ENCODE measurements at places on chromosomes 3 and 15. TPM values are rescaled to one million over a fixed set of nuclear protein-coding genes. Genes with fewer than 3 reads are reported as not detected.

LRRC31 gene
- not detected for total RNA-seq

DNA sequence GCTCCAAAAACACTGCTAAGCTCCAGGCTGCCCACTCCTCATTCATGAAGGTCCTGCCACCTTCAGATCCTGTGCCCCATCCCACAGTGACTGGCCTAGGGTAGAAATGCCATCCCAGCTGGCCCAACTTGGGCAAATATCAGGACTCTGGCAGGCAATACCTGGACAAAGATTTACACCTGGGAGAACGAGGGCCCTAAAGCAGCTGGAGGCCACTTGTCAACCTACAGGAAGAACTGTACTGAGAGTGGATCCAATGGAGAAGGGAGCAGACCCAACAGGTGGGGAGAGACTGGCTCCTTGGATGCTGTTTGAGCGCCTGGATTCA lies 57.1 kb upstream of the GATA2 start:
- no peak overlapping the region for H3K27ac ChIP-seq
- no peaks in the 10 kb centered on the region for H3K4me1 ChIP-seq
- H3K27me3 ChIP-seq, result peaks cover 26% of the 10 kb centered on the region
- DNase-seq, result no peak
- no peak overlapping the region for H3K4me3 ChIP-seq

GRCh38 chr3:18778094-18778493 lies 353.0 kb upstream of the SATB1 start:
- no peak for DNase-seq
- H3K36me3 ChIP-seq, result no peaks in the 10 kb centered on the region
- H3K4me1 ChIP-seq, result peaks cover 47% of the 10 kb centered on the region
- H3K4me3 ChIP-seq, result peak overlapping the region; percentile 14

DNA sequence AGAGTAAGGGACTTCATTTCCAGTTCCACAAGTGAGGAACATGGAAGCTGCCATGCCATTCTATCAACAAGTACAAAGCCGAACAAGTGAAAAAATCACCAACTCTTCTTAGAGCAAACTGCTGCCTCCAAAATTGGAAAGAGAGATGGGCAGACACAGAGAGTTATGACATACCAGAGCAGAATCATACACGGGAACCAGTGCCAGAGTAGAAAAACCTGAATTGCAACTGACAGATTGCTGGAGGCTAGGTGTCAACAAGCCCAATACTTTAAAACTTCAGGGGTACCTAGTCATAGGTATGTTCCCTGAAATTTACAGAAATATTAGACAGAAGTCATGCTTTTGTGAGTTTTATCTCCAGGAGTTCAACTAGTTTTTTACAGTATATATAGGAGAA lies 62.0 kb downstream of the TTBK2 start:
- DNase-seq, result no peak
- H3K27ac ChIP-seq, result no peak overlapping the region
- H3K4me3 ChIP-seq, result no peak overlapping the region
- H3K27me3 ChIP-seq, result no peaks in the 10 kb centered on the region

SMCO1 gene
- not detected for total RNA-seq

GOLGA8R gene
- total RNA-seq, result 3.1 TPM

- no peak overlapping the region for H3K4me3 ChIP-seq
- H3K27ac ChIP-seq, result no peak overlapping the region
- DNase-seq, result no peak
- H3K4me1 ChIP-seq, result peaks cover 30% of the 10 kb centered on the region
Measured at GRCh38 chr3:63927422-63928280, 15.5 kb upstream of the SCAANT1 start.

DNA sequence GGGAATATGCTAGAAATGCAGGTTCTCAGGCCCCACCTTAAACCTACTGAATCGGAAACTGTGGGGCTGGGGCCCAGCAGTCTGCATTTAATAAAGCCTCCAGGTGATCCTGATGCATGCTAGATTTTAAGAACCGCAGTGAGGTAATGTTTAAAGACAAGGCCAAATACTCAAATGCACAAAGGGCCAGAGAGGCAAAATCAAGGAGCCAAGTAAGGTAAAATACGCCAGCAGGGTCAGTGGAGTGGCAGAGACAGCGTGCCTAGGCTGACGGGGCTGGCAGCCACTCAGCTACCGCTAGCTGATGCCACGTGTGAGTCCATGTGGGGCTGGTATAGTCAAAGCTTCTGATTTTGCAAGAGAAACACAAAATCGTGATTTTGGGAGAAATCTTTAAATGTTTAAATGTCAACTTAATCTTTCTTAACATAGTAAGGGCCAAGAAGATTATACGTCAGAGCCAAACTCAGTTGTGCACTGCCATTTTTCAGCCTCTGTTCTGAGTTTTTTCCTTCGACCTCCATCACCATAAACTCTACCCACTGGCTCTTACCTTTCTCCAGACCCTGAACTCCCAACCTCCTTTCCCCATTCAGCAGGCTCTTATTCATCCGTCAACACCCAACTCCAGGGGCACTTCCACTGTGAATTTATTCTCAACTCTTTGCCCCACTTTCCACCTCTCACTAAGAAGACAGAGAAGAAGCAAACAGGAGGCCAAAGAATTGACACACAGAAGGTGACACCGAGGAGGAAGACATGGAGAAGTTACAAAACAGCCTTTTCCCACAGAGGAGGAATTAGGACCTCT lies 136.6 kb upstream of the RAD18 start:
- H3K27me3 ChIP-seq, result no peaks in the 10 kb centered on the region
- H3K4me3 ChIP-seq, result no peak overlapping the region
- H3K27ac ChIP-seq, result no peak overlapping the region
- no peaks in the 10 kb centered on the region for H3K4me1 ChIP-seq

DNA sequence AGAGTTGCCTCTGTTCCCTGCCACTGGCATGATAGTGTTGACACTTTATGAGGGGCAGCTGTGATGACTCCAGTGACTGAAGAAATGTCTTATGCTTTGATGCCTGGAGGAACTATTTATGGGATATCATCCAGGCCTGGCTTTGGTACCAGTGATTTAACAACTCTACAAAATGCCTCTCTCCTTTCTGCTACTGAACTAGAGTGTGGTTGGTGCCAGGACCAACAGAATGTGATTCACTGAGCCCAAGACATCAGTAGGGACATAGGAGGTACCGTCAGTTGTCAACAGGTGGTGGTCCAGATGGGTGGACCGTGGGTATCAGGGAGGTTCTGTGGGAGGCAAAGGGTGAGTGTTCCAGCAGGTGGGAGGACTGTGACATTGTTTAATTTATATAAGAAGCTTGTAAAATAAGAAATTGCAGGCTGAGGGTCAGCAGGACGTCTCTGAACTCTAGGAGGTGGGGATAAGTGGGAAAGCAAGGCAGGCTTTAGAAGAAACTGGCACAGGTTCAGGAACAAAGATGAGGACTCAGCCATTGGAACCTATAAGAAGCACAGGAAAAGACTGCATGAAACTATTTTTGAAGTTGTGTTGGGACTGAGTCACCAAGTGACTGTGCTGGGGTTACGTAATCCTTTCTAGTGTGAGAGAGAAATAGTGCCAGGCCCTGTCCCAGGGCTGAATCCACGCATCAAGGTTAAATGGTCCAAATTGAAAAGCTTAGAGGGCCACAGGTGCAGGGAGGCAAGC lies 28.5 kb upstream of the SLC7A14 start:
- no peak overlapping the region for H3K4me3 ChIP-seq
- H3K36me3 ChIP-seq, result no peaks in the 10 kb centered on the region
- no peak for DNase-seq
- no peaks in the 10 kb centered on the region for H3K27me3 ChIP-seq
- no peaks in the 10 kb centered on the region for H3K4me1 ChIP-seq

GRCh38 chr3:195312714-195313113 lies 41.8 kb upstream of the XXYLT1 start:
- no peak for DNase-seq
- no peaks in the 10 kb centered on the region for H3K27me3 ChIP-seq
- H3K4me1 ChIP-seq, result peaks cover 6% of the 10 kb centered on the region
- no peak overlapping the region for H3K4me3 ChIP-seq
- H3K27ac ChIP-seq, result no peak overlapping the region

DNA sequence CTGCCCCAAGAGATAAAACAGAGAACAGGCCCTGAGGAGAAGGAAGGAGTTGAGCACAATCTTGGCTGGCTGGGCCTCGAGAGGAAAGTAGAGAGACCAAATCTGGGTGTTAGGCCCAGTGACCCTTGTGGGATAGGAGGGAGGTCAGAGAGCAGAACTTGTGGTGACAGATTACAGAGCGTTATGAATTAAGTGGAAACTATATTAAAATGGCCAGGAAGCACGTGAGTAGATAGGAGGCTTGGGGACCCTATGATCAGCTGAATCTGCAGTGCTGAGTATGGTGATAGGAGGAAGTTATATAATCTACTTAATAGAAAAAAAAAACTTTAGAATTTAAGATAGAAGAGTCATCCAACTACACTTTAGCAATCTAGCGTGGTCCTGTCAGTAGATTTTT lies 30.0 kb downstream of the ST6GAL1 start:
- H3K27me3 ChIP-seq, result no peaks in the 10 kb centered on the region
- no peak overlapping the region for H3K4me3 ChIP-seq
- peaks cover 49% of the 10 kb centered on the region for H3K4me1 ChIP-seq
- H3K36me3 ChIP-seq, result peaks cover 17% of the 10 kb centered on the region
- no peak for DNase-seq
- peak overlapping the region; percentile 7 for H3K27ac ChIP-seq

GRCh38 chr3:59782664-59783063 lies 732.8 kb upstream of the CFAP20DC start:
- no peak for DNase-seq
- H3K36me3 ChIP-seq, result peaks cover 2% of the 10 kb centered on the region
- no peak overlapping the region for H3K4me3 ChIP-seq
- H3K27ac ChIP-seq, result no peak overlapping the region
- peaks cover 3% of the 10 kb centered on the region for H3K27me3 ChIP-seq

Data from activated CD8-positive, alpha-beta T cell treated with anti-CD3 and anti-CD28 coated beads for 36 hours (primary cell).